ENCODE measurements at places on chromosomes 2 and 18.

GRCh38 chr2:227079726-227080125, 84.3 kb downstream of the COL4A4 start:
- DNase-seq: no peak

- DNase-seq: no peak
These were observed 36.4 kb downstream of the STK39 start for GRCh38 chr2:168210895-168211570.

DNA sequence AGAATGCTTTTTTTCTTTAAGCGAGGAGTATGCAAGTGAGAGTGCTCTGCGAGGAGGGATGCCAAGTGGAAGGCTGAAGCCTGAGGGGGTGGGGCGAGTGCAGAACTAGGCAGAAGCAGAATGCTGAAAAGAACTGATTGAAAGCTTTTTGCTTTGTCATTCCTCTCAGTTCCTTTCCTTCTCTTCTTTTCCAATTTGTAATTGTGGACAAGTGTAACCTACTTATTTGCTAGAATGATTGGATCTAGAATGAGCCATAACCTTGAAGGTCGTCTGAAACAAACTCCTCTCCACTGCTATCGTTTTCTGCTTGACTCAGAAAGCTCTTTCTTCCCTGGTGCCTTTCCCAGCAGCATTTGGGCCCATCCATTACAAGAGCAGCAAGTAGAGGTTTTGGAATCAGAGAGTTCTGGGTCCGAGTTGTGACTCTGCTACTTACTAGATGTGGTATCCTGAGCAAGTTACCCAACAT, 115.3 kb downstream of the METTL8 start:
- DNase-seq: no peak

GRCh38 chr2:241496904-241497877, 11.2 kb downstream of the STK25 start:
- no peak for DNase-seq

Data from CD4-positive, alpha-beta T cell treated with Interleukin-6 at 100 ng/mL for 8 hours (primary cell).